ENCODE measurements at places on chromosomes 12 and 14.

GRCh38 chr12:92400006-92400405 is 254.4 kb upstream of the BTG1 start:
- DNase-seq = no peak

DNA sequence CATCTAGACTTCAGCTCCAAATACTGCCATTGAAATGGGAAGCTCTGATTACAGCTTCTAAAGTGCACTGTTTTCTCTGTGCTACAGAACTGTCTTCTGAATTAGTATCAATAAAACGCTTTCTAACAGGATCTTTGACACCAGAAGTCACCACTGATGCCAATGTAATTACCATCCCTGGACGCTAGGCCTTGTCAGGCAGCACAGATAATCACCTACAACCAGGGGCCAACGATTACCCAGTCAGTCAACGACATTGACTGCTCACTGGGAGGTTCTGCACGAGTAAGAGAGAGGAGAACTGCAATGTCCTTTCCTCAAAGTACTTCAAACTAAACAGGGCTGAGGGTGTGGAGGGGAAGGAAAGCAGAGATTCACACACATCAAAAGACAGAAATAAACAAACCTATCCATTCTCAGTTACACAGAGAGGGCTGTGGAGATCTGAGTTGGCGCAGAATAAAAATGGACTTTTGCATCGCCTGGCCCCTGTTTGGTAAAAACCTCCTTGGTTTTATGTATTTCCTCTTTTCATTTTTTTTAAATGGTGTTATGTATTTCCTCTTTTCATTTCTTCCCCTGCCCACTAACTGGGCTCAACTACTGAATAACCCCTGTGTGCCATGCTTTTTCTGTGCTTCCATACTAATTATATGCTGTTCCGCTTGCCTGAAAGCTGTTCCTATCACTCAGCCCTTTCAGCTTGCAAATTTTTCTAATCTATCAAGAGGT is 492.2 kb downstream of the APAF1 start:
- no peak for DNase-seq

GRCh38 chr12:75908961-75909605 is 122.5 kb downstream of the PHLDA1 start:
- no peak for DNase-seq

DNA sequence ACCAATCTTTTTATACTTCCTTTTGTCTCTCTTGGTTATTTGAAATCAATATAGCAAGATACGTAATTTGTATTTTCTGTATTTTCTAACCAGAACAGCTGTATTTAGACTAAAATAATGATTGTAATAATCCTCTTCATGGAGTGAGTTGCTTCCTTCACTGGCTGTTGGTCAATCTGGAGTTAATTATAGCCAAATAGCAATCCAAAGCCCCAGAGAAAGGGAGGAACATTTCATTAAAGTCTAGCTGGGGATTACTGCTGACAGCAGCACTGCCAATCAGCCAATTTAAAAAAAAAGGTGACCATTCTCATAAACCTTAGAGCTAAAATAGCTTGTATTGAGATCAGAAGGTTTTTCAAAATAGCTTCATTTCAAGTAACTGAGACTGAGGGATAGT is 118.0 kb downstream of the TRHDE start:
- DNase-seq = no peak

DNA sequence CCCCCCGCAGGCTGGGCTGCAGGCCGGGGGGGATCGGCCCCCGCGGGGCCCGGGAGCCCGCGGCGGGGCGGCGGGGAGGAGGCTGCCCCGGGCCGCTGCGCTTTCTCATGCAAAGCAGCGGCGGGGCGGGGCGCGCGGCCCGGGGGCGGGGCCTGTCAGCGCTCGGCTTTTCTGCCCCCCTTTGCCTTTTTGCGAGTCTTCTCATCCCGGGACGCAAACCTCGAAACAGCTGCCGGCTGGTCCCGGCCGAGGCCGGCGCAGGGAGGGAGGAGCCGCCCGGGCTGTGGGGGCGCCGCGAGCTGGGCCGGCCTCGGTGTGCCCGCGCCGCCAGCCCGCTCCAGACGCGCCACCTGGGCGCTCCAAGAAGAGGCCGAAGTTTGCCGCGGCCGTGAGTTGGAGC is at the start of gene FZD10:
TSS of gene FZD10 (plus strand) at position 198 of the 400 bp plus-strand sequence. CDS start 479 bp downstream, outside the sequence.
- DNase-seq = no peak

DNA sequence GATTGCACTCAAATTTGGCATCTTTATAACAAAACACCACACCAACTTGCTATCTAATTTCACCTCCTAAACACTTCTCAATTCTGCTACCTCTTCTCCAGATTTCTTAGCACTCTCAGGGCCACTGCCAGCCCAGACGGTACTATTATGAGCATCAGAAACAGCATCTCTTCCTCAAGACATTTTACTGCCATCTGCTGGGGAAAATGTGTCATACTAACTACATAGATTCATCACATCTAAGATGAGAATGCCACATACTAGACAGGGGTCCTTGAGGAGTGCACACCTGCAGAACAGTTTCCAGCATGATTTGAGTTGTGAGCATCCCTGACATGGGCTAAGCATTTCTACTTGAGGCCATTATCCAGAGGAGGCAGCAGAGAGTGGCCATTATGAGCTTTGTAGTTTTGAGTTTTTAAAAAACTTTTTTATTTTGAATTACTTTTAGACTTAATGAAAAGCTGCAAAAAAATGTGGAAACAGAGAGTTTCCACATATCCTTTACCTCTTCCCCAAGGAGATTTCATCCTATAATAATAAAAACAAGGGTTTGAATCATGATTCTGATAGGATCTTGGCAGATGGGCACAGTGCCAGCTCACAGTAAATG is 15.1 kb upstream of the GRIP1 start:
- no peak for DNase-seq

DNA sequence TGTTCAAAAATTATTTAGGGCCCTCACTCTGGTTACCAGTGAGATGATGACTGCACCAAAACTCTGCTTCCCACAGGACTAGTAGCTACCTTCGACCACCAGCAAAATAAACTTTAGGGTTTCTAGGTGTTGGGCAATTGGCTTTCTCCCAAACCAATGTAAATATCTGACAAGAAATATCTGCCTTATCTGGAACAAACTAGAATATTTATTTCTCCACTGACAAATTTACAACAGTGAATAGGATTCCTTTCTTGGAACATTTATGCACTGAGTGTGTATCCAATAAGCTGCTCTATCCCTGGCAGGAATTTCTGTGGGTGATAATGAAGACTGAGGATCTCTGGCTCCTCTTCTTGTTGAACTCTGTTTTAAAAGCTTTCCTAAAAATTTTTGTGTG is 148.6 kb downstream of the SLC6A15 start:
- DNase-seq = no peak

GRCh38 chr14:101549154-101549553 is 12.1 kb upstream of the DIO3 start:
- no peak for DNase-seq

- no peak for DNase-seq
Measured at GRCh38 chr12:47207829-47208248, 128.1 kb upstream of the AMIGO2 start.

- no peak for DNase-seq
Measured at GRCh38 chr14:45868377-45868776, 615.4 kb upstream of the MIS18BP1 start.

GRCh38 chr12:6311822-6312528 is 1.5 kb downstream of the PLEKHG6 start:
- no peak for DNase-seq

- no peak for DNase-seq
Measured at GRCh38 chr12:11875414-11875935, 195.3 kb upstream of the BCL2L14 start.

GRCh38 chr12:130484221-130484620 is 146.5 kb downstream of the PIWIL1 start:
- no peak for DNase-seq

GRCh38 chr12:73421832-73422231 is 1115.8 kb upstream of the ATXN7L3B start:
- DNase-seq = peak; percentile 1

DNA sequence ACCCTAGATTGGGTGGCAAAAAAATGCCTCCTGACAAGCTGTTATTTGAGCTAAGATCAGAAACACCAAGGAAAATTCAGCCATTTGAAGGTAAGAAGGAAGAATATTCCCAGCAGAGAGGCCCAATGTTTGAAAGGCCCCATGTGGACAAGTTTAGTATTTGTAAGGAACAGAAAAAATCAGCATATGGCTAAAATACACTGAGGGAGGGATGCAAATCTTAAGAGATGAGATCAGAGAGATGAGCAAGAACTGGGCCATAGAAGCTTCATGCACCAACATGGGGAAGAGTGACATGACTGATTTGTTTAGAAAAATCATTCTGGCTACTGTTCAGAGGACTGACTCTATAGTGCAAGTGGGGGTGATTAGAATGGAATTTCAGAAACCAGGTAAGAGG is 496.8 kb upstream of the SOX5 start:
- no peak for DNase-seq

- DNase-seq = no peak
Measured at GRCh38 chr14:101250948-101251811, 310.1 kb upstream of the DIO3 start.

DNA sequence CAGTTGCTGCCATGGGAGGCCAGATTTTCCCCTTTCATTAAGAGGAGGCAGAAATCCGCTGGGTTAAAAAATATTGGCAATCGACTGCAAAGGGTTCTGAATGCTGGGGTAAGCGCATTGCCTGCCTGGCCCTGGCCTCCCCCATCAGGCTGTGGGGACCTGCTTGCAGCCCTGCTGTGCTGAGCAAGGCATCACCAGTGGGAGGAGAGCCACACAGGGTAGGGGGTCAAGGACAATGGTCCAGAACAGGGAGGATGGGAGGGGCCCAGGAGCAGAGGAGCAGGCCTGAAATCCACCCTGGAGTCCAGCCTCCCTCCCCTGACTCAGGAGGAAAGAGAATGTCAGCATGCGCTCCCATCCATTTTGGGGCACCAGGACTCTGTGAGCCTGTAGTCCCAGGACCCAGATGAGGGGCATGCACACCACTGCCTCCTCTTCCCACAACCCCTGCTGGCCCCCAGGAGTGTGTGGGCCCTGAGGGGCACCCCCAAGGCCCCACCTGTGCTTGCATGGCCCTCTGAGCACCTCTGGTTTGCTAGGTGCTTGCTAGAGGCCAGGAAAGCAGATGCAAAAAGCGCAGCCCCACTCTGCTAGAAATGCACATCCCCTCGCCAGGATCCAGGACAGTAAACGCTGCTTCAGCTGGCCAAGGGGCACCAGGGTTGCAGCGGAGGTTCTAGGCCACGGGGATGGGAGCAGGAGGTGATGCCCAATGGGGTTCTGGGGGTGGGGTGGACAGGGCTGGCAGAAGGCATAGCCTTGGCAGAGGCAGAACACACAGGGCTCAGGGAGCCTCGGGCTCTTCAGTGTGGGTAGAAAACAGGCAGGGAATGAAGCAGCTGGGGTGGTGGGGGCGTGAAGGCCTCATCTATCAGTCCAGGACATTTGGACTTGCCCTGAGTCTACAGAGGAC is 14.6 kb downstream of the TESC start:
- DNase-seq = no peak

DNA sequence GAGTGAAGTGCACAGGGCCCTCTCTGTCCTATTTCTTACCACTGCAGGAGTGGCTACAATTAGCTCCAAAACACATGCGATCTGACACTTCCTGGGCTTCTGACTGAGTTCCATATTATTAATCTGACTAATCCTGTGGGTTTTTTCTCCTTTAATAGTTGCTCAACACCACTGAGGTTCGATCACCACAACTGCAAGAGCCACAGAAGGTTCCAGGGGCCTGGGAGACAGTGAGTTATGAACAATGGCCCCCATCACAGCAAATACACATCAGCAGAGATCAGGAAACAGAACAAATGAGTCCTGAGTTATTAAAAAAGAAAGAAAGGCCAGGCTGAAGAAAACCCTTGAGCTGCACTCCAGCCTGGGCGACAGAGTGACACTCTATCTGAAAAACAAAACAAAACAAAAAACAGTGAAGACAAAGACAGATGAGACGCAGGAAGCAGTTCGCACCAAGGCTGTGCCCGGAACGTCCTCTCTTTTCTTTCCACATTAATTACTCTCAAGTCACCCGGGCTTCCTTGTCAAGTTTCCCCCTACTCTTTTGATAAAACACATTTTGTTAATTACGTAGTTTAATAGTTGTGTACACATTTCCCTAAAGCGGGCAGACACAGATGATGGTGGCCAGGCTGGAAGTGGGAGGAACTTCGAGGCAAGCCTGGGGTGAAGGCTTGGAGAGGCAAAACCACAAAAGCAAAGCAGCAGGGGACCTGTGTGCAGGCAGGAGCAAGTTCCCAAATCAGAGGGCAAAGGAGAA is 42.7 kb downstream of the CDC42BPB start:
- DNase-seq = peak; percentile 58

GRCh38 chr12:12157424-12157823 is 86.7 kb downstream of the BCL2L14 start:
- no peak for DNase-seq

GRCh38 chr14:61466249-61466904 is 145.0 kb downstream of the PRKCH start:
- DNase-seq = peak; percentile 54

- DNase-seq = no peak
Measured at GRCh38 chr12:52779914-52780313, 2.8 kb upstream of the KRT76 start.

GRCh38 chr14:91300283-91300895 is 55.9 kb upstream of the GPR68 start:
- DNase-seq = no peak

GRCh38 chr12:37546206-37546605 is 770.4 kb upstream of the ALG10B start:
- DNase-seq = no peak

DNA sequence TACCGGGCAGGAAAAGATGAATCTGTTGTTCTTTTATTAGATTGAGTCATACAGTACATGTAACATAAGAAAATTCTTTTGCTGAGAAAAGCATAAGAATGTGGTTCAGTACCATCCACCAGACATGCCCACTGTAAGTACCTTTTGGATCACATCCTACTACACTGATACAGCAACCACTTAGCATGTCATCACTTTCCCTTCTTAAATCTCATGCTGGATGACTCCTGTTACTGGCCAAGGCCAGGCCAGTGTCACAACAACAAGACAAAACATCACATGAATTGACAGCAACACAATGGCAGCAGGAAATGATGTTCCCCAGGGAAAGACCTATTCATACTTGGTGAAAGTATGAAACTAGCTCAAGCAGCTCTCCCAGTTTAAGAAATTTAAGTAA is 46.4 kb downstream of the STXBP6 start:
- no peak for DNase-seq

DNA sequence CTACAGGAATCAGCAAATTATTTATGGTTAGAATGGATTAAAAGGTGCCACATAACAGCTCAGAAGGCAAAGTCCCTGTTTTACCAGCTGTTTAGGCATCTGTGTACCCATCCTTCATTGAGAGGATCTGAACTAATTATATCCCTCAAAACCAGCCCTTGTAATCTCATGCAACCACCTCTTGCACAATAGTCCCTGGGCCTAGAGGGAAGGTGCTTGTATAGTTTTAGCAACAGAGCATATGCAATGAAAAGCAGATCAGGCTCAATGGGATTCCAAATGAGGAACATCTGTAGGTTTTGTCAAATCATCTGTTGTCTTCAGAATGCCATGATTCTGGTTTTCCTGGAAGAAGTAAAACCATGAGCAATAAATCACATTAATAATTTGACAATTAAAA is 26.0 kb upstream of the GLIPR1L2 start:
- DNase-seq = no peak

GRCh38 chr14:74840603-74841030 is 35.3 kb downstream of the PROX2 start:
- DNase-seq = no peak
